CD4-positive, alpha-beta T cell treated with Interleukin-2 at 100 ng/mL for 4 hours (primary cell): ENCODE measurements at places on chromosomes 7 and 10.

DNA sequence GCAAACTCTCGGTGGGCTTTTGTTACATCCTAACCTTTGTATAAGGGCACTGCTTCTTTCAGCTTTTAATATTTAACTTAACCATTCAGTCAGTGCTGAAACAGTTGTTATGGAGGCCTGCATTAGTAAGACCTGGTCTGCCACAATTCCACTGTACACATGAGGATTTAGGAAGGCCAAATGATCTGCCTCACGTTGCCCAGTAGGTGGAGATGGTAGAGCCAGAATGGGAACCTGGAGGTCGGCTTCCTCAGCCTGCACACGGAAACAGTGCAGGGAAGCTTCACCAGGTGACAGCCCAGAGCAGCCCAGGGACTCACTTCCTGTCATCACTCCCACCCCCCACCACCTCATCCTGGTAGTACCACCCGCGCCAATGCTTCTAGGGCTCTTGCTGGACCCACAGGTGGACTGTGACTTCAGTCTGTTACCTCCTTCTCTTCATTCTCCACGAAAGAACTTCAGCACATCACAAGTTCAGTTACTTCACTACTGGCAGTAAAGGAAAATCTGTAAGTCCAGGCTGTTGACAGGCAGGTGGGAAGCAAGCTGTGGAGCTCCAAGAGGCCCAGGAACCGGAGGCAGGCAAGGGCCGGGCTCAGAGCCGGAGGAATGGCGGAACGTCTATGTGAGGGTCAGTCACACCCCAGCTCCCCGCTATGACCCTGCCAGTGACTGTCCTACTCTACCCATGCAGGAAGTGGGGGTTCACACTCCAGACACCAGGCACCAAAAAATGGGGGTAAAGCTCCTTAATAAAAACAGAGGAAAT lies 480.3 kb upstream of the C7orf33 start:
- DNase-seq, result no peak

GRCh38 chr7:33243319-33243881 lies 114.0 kb downstream of the BBS9 start:
- no peak for DNase-seq

DNA sequence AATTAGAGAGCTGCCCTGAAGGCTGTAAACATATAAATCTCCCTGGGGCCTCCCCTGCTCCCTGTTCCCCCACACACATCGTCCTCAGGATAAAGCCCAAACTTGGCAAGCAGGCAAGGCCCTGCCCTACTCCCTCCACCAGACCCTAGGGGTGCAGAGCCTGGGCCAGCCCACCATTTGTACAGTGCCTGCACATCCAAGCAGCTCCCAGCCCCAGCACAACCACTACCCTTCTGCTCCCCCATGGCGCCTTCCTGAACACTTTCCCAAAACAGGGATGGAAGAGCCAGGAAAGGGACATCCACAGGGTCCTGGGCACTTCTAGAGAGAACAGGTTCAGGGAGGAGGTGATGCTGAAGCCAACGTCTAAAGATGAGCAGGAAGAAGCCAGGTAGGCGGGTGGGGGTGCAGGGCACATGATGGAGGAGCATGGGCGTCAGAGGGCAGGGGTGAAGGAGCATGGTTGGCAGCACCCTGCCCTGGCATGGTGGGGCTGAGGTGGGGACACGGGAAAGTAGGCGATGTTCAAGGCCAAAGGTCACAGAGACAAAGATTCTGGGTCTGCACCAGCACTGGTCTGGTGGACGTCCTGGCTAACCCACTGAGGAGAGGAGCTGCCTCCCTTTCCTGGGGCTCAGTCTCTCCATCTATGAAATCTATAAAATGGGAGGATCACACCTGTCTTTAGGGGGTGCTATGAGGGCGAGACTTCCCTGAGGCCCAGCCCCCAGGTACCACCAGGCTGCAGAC lies 140.6 kb downstream of the ARHGAP22 start:
- DNase-seq, result no peak

DNA sequence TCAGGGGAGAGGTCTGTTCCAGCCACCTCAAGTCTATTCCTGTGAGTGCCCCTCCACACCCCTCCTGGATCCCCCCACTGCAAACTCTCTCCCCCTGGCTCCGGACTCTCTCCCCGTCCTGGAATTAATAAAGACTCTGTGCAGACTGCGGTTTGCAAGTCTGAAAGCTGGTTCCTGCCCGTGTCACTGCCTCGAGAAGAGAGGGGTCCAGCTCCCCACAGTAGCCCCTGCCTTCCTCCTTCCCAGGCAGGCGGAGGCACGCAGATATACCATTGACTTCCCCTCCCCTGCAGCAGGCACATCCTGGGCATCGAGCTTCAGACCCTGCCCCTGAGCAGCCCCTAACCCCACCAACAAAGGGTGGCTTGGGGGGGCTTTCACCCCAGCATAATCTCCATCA lies 2.2 kb upstream of the ELN start:
- no peak for DNase-seq

DNA sequence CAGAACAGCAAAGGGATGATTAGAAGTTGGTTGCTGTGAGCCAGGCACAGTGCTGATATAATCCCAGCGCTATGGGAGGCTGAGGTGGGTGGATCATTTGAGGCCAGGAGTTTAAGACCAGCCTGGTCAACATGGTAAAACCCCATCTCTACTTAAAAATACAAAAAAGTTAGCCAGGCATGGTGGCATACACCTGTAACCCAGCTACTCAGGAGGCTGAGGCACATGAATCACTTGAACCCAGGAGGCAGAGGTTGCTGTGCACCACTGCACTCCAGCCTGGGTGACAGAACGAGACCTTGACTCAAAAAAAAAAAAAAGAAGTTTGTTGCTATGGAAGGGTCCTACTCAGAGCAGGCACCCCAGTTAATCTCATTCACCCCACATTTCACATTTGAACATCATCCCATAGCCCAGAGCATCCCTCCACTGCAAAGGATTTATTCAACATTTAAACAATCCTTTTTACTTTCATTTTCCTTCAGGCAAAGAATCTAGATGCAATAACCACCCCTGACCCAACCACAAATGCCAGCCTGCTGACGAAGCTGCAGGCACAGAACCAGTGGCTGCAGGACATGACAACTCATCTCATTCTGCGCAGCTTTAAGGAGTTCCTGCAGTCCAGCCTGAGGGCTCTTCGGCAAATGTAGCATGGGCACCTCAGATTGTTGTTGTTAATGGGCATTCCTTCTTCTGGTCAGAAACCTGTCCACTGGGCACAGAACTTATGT lies 4.1 kb downstream of the IL6 start:
- no peak for DNase-seq

DNA sequence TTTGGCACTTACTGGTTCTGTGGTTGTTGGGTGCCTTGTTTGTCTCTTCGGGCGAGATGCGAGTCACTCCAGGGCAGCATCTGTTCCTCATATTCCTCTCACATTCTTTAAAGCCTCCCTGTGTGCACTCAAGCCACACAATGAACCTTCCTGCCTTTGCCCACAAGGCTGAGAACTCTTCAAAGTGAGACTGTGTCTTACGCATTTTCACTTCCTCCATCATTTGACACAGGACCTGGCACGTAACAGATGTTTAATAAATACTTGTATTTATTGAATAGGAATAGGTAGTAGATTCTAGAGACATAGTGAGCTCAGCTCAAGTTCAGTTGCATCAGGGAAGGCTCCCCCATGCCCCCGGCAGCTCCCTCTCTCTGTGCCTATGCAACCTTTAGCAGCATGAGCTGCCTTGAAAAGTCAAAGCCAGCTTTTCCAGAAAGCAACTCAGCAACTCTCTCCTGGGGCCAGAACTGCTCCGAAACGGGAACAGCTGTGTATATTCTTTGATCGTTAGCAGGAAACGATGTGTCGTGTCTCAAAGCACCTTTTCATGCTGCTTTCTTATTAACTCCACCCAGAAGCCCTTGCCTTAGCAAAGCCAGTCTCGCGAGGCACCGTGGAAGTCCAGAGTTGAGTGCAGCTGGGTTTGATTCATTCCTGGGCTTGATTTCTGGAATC lies 97.5 kb downstream of the PFKFB3 start:
- DNase-seq, result peak; percentile 29

- no peak for DNase-seq
Measured at GRCh38 chr7:80591654-80592053, 46.8 kb upstream of the CD36 start.

DNA sequence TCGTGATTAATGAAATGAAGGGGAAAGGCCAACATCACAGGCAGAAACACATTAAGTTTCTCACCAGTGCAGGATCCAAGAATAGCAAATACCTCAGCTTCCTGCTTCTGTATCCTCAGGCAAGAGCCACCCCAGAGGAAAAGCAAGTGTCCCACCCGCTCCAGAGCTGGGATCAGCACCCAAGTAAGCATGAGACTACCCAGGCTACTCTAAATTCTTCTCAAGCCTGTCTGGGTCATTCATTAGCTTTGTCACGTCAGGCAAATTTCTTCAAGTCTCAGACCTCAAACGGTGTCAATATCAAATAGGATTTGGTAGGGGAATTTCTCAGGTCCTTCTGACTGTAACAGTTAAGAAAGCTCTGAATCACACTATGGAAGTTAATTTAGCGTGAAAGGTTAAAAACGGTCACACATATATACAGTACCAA lies 59.0 kb downstream of the GNA12 start:
- DNase-seq, result no peak

DNA sequence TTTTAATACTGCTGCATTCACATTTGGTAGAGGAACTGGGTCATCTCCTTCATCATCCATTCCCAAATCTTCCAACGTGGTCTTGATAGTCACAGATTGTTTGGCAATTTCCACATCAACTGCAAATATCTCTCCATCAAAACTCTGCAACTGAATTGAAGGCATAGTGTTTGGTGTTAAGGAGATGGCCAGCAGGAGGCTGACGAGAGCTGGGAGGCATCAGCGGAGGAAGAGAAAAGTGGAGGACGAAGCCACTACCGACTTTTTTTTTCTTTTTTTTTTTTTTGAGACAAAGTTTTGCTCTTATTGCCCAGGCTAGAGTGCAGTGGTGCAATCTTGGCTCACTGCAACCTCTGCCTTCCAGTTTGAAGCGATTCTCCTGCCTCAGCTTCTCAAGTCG lies 205.0 kb upstream of the KCTD7 start:
- no peak for DNase-seq

GRCh38 chr7:2566890-2567678 lies 8.3 kb downstream of the IQCE start:
- peak; percentile 40 for DNase-seq

DNA sequence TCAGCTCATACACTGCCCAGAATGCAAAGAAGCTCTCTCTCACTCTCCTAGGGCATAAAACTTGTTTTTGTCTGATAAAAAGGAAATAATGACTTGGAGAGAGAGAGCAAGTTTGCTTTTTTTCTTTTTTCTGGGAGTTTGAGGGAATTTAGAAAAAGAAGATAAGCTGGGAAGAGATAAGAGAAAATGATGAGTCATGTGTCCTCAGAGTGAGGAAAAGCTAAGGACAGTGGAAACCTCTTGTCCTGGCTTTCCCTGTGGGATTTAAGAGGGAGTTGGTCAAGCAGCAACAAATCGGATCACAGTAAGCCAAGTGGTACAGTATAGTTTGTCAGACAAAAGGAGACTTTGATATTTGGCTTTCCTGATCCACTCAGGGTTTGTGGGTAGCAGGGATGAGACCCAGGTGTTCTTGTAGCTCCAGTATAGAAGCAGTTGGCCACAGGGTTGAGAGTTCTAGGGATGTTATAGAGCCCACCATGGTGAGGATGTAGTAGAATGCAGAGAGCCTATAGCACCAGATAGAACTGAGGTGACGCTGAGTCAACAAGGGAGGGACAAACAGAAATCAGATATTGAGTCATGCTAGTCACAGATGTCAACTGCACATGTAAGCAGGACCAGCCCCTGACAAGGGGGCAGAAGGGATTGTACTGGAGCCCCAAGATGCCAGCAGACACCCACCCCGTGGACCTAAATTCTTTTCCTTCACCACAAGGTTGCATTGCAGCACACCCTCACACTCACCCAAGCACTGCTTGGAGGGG lies 219.3 kb upstream of the TAC1 start:
- no peak for DNase-seq

DNA sequence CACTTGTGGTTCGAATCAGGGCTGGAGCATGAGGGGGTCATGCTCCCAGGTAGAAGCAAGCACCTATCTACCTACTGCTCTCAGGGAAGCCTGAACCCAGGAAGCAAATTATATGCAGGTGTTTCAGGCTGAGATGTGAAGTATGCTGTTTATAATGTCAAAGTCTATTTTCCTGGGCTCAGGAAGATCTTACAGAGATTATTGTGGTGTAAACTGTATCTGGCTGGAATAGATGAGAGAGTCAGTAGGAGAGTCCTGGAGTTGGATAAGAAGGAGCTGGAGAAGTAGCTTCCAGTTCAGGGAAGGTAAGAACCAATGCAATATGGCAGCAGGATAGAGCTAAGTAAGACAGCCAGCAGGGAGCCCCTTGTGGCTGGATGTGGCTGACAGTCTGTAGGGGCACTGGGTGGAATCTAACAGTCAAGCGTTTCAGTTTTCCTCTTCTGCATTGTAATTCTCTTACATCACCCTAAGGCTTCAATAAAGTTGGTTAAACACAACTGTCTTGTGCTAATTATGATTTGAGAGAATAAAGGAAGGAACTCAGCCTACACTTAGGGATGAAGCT lies 105.9 kb upstream of the EEPD1 start:
- DNase-seq, result no peak

DNA sequence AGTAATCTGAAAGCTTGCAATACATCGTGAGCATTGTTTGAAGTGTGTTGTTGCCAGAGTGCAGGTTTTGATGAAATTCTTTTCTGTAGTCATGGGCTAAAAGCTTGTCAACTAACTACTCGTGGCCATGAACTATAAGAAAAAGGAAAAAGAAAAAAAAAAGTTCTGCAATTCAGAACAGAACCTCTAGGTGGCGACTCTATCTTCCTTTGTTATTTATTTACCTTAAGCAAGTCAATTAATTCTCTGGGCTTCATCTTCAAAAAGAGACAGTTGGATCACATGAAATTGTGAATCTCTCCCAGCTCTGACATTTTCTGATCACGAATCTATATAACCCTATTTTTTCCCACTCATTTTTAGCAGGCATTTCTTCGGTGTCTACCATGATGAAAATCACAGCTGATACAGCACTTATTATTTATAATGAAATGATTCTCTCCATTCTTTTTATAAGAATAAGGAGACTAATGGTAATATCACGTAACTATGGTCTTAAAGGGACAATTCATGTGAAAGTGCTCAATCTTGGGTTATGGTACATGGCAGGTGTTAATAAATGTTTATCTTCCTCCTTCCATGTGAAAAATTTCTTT lies 18.8 kb downstream of the TMEM196 start:
- DNase-seq, result peak; percentile 23

DNA sequence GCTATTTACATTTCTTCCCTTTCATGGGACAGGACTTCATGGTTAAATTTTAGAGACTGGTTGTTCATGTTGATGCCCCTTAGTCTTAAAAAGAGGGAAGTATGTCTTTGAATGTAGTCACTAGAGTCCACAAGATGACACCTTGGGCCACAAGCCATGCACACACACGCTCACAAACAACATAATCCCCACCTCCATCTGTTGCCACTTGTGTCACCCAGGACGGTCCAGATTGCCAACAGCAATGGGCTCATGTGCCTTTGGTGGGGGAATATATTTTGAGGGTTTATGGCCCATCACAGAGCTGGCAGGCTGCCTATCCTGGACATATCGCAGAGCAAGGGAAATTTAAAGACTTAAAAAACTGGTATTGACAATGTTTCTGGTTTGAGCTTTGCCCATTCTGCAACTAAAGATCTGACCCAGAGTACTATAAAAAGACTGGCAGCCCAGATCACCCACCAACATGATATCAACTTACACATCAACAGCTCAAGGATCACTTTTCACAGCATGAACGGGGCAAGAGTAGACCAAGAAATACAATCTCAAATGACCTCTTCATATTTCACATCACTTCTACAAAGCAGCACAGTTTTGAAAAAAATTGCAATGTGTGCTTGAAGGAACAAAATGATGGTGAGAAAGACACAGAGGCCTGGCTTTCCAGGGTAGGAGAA lies 50.5 kb downstream of the STRA8 start:
- no peak for DNase-seq
